Activated CD8-positive, alpha-beta memory T cell treated with anti-CD3 and anti-CD28 coated beads, Interleukin-2, amount 10 ng/mL, durations not matched to agents 7 days and 5 days (primary cell): ENCODE measurements at places on chromosomes 11 and 22.
A peak's percentile ranks its signal among the peaks of the same experiment; 100 is the strongest.

DNA sequence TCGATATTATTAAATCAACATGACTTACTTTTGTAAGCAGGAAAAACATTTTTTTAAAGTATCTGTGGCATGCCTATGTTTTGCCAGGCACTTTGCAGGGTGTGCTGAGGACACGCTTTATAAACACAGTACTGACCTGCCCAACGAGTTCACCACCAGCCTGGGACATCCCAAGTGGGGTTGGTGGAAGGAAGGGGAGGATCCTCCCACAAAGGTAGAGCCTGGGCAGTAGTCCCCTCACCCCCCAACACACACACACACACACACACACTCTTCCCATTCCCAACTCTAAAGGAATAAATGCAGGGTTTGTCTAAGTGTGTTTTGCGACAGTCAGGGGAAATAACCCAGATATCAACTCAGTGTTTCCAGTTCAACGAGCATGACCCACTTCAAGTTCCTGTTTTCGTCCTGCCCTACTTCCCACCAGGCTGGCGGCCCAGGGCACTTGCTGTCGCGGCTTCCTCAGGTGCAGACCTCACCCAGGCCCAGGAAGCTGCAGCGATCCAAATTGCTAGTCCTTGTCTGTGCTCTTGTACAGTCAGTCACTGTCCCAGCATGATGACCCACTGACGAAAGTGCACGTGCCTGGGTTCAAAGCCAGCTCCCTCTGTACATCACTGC, 3.1 kb downstream of the CERK start:
- DNase-seq = peak; percentile 54

DNA sequence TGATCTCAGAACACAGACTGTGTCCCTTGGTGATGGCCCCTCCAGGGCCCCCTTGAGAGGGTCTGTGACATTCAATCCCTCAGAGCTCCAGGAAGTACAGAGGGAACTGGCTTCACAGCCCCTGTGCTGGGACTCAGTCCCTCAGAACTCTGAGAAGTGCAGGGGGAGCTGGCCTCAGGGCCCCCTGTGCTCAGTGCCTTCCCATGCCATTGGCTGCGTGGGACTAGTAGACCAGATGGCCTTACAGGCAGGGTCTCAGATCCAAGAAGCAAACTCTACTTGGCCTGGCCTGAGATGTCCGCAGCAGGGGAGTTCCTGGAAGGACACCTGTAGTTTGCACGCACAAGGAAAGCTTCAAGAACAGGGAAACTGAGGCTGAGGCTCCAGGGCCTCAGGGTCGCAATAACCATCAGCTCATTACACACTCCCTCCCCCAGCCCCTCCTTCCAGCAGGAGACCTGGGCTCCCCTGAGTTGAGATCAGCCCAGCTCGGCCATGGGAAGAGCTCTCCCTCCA, 138.4 kb downstream of the BRD1 start:
- no peak for DNase-seq

DNA sequence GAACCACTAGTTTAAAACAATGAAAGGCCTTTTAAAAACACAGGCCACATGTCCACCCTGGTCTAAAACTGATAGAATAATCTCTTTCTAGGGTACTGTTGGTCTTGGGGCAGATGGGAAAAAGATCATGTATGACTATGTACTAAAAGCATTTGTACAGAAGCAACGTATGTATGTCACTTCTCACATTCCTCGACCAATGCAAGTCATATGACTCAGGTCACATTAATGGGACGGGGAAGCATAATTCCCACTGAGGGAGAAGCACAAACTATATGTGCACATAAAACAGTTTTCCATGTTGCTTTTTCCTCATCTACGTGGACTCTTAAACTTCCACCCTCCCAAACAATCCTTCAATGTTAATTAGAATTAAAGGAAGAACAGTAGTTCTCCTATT, 32.2 kb upstream of the GAB2 start:
- DNase-seq = no peak

- no peak for DNase-seq
Measured at GRCh38 chr22:37401401-37402183, 25.7 kb downstream of the ELFN2 start.

DNA sequence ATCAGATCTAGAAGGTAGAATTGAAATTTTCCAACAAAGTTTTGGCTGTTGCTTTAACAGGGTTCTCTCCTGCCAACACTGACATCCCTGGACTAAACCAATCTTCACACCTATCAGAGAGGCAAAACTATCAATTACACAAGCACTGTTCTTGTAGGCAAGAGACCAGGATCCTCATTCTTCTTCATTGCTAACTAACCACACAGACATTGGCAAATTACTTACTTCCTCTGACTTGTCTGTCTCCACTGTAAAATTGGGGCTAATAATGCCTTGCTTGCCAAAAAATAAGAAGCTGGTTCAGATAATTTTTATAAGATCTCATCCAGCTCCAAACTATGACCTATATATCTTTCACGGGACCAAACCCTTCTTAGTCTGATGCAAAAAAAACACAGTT, 93.8 kb upstream of the DDI1 start:
- no peak for DNase-seq

- no peak for DNase-seq
Measured at GRCh38 chr11:101034076-101034475, 95.5 kb downstream of the PGR start.

- DNase-seq = no peak
Measured at GRCh38 chr11:19777377-19778102, 64.9 kb downstream of the NAV2 start.

- no peak for DNase-seq
Measured at GRCh38 chr11:93659196-93659595, 2.3 kb upstream of the CEP295 start.

- DNase-seq = no peak
Measured at GRCh38 chr11:18088366-18088765, 17.5 kb downstream of the SAAL1 start.

DNA sequence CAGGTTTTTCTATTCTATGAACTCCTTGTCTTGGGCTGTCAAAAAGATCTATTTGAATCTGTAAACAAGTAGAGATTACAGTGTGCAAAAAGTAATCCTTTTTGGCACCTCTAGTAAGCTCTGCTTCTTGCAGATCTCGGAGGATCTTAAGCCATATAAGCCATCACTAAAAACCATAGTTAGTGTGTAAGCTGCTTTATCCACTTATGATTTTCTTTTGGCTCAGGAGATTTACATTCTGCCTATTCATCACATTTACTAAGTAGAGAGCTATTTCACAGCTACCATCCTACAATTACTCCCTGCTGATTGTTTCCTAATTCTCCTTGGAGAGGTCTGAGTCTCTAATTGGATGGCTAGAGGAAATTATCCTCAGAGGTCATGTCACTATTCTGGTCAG, 385.7 kb downstream of the AASDHPPT start:
- DNase-seq = no peak

- DNase-seq = no peak
Measured at GRCh38 chr11:3959015-3959902, 103.8 kb downstream of the STIM1 start.

DNA sequence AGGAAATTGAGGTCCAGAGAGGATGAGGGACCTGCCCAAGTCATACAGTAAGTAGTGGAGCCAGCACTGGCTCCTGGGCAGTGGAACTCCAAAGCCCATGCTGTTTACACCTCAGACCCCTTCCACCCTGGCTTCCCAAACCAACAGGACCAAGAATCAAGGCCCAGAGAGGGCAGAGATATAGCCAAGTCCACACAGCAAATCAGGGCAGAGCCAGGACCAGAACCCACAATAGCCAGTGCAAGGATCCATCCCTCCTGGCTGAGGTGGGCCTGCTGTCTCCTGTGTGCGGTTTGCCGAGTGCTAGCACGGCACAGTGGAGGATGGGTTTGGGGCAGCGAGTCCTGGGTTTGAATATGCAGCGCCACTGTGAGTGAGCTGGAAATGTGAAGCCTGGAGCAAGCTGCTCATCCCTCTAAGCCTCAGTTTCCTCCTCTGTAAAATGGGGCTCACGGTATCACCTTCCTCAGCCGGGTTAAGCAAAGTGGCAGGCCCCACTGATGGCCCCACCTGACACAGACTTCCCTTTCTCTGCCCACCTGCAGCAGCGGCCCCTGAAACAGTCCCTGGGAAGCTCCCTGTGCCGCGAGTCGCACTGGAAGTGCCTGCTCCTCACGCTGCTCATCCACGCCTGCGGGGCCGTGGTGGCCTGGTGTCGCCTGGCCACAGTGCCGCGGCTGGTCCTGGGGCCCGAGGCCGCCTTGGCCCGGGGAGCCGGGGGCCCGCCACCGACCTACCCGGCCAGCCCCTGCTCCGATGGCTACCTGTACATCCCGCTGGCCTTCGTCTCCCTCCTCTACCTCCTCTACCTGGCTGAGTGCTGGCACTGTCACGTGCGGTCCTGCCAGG, 2.3 kb downstream of the TMEM151A start:
- no peak for DNase-seq

DNA sequence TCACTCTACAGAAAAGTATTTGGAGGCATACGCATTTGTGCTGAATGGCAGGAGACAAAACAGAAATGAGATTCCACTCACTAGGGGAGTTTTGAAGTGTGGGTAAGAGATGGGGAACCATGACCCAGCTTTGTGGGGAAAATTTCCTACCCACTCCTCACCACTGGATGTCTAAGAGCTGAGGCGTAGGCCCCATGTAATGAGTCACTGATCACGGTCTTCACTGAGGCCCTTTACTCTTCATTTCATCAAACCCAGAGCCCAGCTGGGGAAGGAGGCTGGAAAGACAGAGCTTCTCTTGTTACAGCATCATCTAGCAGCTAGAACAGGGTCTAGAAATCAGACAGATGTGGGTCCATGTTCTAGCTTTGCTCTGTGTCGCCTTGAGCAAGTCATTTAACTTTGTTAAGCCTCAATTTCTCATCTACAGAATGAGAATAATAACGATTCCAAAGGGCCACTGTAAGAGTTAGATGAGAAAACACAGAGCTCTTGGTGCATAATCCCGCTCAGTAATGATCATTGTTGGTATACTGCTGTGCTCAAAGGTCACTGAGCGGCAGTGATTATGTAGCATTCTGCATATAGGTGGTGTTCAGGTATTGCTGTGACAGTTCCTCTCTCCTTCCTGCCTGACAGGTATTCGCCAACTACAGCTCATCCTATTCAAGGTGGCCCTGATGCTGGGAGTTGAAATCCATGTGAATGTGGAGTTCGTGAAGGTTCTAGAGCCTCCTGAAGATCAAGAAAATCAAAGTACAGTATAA, 97.2 kb downstream of the MICAL2 start:
- no peak for DNase-seq

DNA sequence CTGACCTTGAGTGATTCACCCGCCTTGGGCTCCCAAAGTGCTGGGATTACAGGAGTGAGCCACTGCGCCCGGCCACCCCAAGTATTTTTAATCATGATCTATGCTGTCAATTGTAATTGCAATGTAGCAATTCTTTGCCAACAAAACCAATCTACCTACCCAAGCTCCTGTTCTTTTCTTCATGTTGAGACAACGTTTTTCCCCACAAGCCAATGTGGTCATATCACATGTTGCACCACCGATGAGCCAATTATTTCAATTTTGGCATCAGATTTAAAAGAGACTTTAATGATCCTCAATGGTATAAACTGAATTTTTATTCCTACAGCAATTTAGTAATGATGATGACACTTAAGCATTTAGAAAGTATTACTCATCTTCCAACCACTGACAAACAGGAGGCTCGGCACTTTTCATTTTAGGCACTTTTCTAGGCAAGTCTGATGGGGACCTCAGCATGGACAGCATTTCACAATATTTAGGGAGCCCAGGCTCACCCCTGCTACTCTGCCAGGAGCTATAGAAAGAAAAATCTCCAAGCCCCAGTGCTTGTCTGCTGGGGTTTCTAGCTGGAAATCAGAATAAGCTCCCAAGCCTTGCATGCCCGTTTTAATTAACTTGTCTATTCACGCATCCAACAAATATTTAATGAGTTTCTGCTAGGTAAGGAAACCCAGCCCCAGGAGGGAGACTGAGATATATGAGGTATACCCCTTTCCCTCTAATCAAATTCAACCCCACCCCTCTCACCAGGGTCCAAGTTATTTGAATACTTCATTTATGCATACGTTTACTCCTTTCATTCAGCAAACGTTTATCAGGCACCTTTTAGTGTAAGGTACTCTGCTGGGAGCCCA, 291.4 kb downstream of the ST3GAL4 start:
- no peak for DNase-seq

GRCh38 chr11:115885535-115886421, 381.6 kb upstream of the CADM1 start:
- no peak for DNase-seq

DNA sequence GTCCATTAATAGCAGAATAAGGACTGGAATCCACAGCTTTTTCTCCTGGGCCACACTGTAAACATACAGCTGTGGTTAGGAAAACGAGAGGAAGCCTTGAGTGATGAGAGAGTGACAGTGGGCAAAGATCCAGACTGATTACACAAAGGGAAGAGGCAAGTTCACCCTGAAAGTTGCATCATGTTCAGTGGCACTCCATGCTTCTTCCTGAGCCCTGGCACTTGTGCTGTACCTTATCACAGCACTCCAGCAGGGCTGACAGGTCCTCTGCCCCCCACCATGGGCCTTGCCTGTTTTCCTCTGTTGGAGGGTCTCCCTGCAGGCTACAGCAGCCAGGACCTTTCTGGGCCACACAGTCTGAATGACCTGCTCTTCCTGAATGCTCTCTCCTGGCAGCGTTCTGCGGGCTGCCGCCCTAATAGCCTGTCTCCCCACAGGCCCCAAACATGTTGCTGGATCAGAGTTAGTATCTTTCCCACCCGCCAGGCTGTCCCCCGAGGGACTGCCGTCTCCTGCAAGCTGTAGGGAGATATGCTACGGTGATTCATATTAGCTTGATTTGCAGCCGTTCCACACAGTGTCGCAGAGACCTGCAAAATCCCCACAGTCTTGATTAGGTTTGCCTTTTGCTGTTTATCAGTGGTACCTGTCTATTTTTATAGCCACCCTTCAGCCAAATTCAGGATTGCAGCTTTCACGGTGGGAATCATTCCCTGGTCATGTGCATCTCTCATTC, 60.2 kb downstream of the NTM start:
- DNase-seq = no peak

- DNase-seq = no peak
Measured at GRCh38 chr22:23117275-23117674, 24.5 kb downstream of the RSPH14 start.

DNA sequence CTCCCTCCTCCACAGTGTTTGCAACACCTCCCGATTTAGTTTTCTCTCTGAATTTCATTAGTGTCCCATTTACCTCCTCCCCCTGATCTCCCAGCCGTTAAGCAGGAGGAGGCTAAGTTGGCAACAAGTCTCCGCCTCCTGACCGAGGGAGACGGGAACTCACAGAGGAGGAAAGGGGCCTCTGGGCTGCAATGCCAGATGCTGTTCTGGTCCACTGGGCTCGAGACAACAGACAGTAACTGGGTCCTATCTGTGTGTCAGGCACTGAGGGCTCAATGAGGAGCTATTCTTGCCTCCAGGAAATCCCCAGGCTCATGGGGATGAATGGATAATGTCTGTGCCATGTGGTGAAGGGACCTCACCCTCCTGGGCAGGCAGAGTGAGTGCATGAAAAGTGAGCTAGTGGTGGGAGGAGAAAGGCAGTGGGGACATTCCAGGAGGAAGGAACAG, 228.1 kb downstream of the TENM4 start:
- DNase-seq = no peak

GRCh38 chr11:128379587-128380580, 207.5 kb downstream of the ETS1 start:
- peak; percentile 48 for DNase-seq
